Stimulated activated CD4-positive, alpha-beta T cell treated with anti-CD3 and anti-CD28 coated beads, Interleukin-4, amount 100 ng/mL, for 48 hours (primary cell): ENCODE measurements at places on chromosomes 6 and 20.

DNA sequence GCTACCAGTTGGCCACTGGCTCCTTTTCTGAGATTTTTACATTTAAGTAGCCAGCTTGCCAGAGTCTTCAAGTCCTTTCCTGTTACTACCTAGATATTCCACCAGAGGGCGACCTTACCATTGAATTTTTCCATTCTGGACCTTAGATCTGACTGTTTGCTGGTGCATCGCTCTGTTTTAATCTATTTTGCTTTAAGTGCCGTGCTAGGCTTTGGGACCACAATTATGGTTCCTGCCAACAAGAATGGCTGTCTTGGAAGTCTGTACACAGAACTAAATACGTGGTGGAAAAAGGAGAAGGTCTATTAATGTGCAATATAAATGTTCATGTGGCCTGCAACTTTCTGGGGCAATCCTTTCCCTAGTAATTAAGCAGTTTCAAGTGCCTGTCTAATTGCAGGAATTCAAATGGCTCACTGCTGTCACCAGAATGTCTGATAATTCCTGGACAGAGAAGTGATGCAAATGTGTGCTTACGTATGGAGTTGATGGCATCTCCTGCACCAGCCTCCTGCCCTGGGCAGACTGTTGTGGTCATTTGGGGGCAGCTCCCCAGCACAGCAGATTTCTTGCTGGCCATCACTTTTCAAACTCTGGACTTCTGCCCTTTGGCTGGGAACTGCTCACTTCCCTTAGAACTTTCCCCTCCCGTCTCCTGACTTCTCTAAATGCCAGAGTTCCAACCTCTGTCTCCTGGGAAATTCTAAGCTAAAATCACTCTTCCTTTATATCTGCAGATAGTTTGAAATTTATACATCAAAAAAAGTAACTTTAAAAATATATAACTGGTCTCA, 5.6 kb upstream of the HLA-DOA start:
- DNase-seq, result no peak

GRCh38 chr6:158629367-158630221, 14.9 kb downstream of the DYNLT1 start:
- no peak for DNase-seq

DNA sequence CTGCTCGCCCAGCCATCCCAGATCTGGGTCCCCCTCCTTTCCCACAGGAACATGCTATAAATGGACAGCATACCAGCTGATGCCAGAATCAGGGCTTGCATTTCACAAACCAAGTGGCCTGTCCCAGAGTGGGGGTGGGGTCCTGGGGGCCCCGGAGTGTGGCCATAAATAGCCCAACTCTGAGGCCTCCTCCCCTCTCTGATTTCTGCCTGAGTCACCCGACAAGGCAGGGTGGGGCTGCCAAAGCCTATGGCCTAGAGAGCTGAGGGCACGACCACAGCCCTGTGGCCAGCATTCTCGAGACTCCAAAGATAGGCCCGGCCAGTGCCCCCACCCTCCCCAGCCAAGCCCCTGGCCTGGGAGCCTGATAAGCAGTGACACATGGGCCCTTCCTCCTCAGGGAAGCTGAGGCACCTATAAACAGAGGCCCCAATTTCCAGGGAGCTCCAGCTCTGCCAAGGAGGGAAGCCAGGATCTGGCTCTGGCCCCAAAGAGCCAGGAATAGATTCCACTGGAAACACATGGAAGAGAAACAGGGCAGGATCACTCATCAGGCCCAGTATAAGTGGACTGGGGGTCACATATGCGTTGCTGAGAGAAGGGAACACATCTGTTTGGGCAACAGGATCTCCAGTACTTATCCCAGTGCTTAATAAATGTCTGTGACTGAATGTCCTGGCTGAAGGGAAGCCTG, 20.3 kb downstream of the SNTA1 start:
- DNase-seq, result no peak

GRCh38 chr6:20068421-20068988, 143.8 kb downstream of the MBOAT1 start:
- DNase-seq, result no peak

DNA sequence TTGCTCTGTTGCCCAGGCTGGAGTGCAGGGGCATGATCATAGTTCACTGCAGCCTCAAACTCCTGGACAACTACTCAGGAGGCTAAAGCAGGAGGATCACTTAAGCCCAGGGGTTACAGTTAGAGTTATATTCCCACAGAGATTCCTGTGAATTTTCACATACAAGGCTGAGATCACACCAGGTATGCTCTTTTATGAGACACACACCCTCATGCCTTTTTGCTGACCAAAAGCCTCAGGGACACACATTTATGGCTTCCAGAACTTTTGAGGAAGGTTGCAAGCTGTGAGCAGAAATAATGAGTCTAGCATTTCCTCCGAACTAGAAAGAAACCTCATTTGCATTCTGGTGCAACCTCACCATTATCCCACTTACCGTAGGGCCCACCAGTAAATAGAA, 370.5 kb upstream of the ARID1B start:
- DNase-seq, result no peak

- DNase-seq, result no peak
These were observed 192.9 kb downstream of the SYNDIG1 start for GRCh38 chr20:24662322-24662721.

DNA sequence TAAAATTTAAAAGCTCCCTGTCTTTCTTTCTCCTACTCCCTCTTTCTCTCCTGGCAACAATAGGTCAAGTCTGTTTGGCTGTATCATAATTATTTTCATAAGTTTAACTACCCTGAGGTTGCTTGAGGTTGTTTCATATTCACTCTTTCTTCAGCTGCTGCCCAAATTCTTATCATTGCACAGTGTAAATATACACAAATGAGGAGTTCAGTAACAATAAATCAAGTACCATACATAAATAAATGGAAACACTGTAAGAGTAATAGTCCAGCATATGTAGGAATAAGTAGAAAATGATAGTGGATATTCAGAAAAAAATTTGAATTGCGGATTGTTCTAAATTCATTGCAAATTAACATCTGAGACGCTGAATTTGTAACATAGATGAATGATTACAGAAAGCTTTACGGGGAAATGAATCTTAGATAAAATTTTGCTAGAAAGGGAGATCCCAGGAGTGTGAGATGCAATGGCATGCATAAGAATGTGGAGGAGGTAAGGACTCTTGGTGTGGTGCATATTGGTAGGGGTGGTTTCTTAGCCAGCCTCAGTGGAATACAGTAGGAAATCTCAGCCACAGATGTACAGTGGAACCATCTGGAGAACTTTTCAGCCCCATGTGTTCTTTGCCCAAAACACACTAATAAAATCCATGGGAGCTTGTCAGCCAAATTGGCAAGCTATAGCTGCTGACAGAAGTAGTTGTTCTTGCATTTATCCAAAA, 480.7 kb downstream of the HTR1B start:
- DNase-seq, result no peak

- no peak for DNase-seq
These were observed 124.2 kb upstream of the PTPN1 start for GRCh38 chr20:50385733-50386640.

DNA sequence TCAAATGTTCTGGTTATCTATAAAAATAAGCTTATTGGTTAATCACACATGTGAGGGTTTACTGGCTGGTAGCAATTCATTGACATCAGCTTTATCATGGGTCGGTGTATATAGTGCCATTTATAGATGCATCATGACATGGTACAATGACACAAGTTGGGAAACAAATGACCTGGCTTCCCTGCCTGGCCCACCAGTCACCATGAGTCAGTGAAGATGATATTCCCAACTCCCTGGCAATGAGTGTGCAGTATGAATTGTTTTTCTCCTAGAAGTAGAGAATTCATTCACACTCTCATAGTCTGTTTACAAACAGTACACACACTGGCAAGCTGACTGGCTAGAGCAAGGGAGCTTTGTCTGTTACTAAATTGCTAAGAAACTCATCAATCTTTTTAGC, 37.2 kb upstream of the CALHM6 start:
- DNase-seq, result no peak

DNA sequence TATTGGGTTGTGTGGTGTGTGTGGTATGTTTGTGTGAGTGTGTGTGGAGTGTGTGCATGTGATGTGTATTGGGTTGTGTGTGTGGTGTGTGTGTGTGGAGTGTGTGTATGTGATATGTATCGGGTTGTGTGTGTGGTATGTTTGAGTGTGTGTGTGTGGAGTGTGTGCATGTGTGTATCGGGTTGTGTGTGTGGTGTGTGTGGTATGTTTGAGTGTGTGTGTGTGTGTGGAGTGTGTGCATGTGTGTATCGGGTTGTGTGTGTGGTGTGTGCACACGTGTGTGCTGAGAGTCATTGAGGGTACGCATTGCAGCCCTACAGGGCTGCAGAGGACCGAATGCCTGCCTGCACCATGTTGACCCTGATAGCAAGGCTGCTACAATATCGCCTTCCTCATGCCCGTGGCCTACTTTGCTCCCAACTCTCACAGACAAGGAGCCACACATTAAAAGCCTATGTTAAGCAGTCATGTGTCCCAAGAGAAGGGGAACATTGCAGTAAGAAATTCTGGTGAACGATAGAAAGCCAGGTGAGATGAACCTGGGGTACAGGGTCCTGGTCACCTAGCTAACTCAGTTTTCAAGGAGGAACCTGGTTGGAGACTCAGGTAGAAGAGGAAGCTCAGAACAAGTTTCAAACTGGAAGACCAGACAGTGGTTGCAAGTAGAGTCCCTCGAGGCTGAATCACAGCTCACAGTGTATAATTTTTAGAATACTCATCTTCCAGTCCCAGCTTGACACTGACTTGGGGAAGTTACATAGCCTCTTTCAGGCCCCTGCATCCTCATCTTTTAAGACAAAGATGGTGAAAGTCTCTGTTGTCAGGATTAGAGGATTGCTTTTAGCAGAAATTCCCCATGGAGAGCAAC, 45.7 kb upstream of the TMEM170B start:
- no peak for DNase-seq

GRCh38 chr20:37456948-37457347, 64.1 kb upstream of the NNAT start:
- no peak for DNase-seq

GRCh38 chr6:87287251-87287650, 35.1 kb upstream of the SMIM8 start:
- DNase-seq, result no peak

GRCh38 chr20:63484651-63485403, 12.4 kb upstream of the KCNQ2 start:
- no peak for DNase-seq

DNA sequence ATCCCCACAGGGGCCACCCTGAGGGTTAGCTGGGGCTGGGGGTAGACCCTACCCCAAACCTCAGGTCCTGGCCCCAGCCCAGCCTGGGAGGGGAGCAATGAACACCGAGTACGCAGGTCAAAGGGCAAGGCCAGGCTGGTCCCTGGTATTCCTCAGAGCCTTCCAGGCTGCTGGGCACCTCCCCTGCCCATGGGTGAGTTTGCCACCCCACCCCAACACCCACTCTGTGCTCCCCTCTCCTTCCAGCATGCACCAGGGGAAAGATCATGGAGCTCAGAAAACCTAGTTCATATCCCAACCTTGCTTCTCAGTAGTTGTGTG, 103.9 kb upstream of the FOXP4 start:
- DNase-seq, result no peak

DNA sequence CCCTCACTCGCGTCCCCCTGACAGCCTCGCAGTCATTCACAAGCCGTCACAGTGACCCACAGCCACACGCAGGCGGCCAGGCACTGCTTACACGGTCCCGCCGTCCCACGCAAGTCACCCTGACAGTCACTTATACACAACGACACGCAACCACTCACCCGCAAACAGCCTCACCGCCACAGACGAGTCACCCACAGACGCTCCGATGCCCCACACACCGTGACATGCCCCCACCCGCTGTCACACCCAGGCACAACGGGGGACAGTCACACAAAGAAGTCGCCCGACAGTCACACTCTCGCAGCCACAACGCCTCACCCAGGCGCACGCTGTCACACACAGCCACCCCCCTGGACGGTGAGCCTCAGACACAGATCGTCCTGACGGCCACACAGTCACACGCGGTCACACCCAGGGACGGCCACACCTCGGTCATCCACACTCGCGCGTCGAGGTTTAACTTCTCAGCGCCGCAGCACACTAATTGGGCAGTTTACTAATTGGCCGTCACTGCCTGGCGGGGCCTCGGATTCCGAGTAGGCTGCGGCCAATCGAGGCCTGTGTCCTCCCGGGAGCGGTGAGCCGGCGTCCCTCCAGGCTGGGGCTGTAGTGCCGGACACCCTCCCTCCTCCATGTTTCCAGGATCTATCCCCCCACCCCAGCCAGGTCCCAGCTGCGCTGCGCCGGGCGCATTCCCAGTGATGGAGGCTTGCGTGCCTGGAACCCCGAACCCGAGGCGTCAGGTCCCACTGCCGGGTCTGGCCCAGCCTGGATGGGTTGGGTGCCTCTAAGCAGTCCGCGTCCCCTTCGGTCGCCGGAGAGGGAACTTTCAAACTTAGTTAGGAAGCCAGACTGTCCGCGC, 790 bp downstream of the TOX2 start:
- no peak for DNase-seq

- DNase-seq, result no peak
These were observed 7.8 kb upstream of the MRPS18A start for GRCh38 chr6:43695215-43695966.

DNA sequence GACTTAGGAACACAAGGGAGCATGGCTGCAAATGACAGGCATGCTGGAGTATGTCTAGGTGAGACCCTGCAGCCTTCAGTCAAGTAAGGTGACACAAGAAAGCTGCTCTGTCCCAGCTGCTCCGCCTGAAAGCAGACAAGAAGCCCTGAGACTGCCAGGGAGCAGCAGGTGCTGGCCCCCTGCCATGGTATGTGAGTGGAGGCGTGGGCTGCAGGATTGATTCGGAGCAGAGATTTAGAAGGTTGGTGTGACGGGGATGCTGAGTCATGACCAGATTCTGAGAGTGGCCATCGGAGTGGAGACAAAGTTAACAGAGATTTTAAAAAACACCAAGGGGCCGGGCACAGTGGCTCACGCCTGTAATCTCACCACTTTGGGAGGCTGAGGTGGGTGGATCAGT, 17.8 kb downstream of the LRP11 start:
- DNase-seq, result no peak

GRCh38 chr6:125314009-125314581, 12.3 kb upstream of the HDDC2 start:
- no peak for DNase-seq

DNA sequence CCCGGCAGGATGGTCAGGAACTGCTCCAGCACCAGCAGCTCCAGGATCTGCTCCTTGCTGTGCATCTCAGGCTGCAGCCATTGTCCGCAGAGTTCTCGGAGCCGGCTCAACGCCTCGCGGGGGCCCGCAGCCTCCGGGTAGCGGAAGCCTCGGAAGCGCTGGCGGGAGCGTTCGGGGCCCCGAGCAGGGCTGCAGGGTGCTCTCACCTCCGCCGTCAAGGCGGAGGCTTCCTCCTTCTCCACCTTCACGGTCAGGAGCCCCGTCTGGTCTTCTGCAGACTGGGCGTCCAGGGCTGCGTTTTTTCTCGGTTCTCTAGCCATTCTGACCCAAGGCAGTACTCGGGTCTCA, 434 bp downstream of the ZKSCAN4 start:
- DNase-seq, result no peak

GRCh38 chr6:29762781-29763214, 39.6 kb downstream of the HLA-F start:
- no peak for DNase-seq

- no peak for DNase-seq
These were observed 164.4 kb upstream of the JARID2 start for GRCh38 chr6:15081447-15081846.
